ENCODE measurements at places on chromosomes 11 and 22. TPM values are rescaled to one million over a fixed set of nuclear protein-coding genes. Genes with fewer than 3 reads are reported as not detected.
A peak's percentile ranks its signal among the peaks of the same experiment; 100 is the strongest.

Gene GAS2
- total RNA-seq: 0.51 TPM

Gene CRYBB3
- total RNA-seq: not detected

Gene CTTN
- 315 TPM for total RNA-seq

Gene THAP12
- total RNA-seq: 39.0 TPM

Gene PRG2
- total RNA-seq: 2.2 TPM

Gene MYEOV
- 0.63 TPM for total RNA-seq

DNA sequence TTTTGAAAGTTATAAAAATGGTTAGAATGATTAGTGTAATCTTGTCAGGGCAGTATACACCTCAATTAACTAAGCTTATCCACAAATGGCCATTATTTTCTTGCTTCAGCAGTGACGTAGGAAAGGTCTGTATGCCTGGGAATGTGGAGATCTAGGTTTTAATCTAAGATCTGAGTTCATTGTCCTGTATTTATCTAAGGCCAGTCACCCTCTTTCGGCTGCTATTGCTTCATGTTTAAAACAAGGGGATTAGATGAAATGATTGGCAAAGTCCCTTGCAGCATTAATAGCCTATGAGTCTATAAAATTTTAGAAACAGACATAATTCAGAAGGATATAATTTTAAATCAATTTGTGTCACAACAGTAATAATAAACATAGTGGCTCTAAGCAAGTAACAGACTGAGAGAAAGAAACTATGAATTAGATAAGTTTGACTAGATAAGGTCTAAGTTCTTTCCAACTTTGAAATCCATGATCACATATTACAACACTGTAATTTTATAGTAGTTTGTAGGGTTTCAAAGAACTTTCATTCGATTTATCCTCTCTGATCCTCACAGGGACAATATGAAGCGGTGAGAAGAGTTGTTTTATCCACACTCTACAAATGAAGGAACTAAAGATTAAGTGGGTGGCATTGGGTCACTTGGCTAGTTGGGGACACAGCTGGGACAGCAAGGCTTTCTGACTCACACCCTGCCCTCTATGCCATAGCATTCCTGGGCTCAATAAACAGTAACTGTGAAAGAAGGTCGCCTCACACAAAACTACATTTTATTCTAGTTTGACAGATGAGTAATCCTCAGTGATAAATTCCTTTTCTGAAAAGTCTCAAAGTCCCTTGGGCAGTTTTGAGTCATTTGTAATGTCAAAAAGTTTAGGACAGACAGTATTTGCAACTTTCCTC, 60.6 kb upstream of the RDX start:
- peak; percentile 60 for DNase-seq

- no peak for DNase-seq
Measured at GRCh38 chr22:46900549-46900948, 138.1 kb downstream of the TBC1D22A start.

GRCh38 chr11:10374386-10374785, 69.5 kb downstream of the ADM start:
- DNase-seq: peak; percentile 77

- peak; percentile 35 for DNase-seq
Measured at GRCh38 chr11:15327786-15328231, 213.1 kb downstream of the INSC start.

DNA sequence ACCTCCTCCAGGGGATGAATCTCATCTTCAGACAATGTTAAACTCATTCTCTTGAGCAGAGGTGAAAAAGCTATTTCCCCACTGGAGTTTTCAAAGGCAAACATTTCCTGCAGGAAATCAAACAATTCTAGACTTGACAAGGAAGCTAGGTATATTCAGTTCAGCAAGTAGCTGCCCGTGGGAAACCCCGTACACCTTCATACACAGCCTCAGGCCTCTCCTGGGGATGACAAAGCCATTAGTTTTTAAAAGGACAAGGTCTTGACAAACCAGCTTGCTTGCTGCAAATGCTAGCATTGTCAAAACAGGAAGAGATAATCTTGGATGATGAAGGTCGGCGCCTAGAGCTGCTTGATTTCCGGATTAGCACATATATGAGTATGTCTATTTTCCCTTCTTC, 1630.8 kb upstream of the TENM4 start:
- DNase-seq: no peak

- DNase-seq: no peak
Measured at GRCh38 chr11:119309953-119310681, 6.8 kb downstream of the MCAM start.

- DNase-seq: no peak
Measured at GRCh38 chr11:36360826-36361415, 64.8 kb downstream of the PRR5L start.

- peak; percentile 14 for DNase-seq
Measured at GRCh38 chr11:88051396-88051795, 123.8 kb downstream of the RAB38 start.

DNA sequence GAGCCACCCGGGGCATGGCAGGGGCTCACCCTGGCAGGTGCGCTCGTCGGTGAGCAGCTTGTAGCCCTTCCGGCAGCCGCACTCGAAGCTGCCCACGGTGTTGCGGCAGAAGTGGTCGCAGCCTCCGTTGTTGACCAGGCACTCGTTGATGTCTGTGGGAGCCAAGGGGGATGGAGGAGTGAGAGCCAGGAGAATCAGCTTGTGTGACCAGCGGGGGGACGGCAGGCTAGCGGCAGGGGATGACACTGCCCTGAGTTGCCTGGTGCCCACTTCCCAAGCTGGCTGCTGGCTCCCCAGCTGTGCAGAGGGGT, 44.7 kb upstream of the TTLL12 start:
- DNase-seq: no peak

DNA sequence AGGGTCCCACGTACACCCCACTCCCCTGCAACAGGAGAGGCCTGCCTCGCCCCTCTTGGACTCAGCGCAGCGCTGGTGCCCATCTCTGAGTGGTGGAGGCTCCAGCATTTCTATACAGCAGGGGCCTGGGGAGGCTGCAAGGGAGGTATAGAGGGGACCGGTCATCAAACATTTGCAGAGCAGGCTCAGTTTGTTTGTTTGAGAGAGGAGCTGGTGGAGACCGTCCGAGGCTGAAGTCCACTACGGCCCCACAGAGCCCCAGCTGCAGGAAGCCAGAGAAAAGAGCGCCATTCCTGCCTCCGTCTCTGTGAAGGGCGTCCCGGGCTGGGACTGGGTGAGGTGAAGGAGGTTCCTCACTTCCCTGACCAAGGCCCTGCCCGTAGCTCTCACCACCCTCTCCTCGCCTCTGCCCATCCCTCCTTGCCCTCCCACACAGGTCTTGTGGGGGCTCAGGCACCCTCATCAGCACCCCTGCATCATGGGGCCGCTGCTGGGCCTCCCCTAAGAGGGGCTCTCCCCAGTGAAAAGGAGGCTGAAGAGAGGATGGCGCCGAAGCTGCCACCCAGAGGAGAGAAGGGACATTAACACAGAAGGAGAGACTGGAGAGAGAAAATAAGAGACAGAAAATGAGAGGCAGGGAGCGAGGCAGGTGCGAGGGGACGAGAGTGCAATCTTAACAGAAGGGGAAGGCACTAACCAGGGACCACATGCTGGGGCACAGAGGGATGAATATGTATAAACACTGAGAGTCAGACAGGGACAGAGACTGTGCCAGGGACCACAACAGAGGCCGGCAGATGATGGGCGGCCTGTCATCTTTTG, 24.5 kb downstream of the RPUSD4 start:
- peak; percentile 18 for DNase-seq

DNA sequence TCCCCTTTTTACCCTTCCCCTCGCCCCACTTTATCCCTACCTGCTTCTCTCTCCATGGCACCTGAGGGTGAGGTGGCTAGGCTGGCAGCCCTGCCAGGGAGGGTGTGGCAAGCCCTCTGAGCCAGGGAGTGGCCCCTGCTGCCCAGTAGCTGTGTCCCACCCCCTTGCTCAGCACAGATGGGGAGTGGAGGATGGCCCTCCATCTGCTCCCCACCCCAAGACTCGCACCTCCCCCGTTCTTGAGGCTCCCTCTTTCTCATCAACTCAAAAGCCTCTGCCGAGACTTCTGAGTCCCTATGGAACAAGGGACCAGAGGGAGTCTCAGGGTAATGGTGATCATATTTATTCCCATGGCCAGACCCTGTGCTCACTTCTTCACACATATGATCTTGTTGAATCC, 1.7 kb downstream of the TMEM151A start:
- no peak for DNase-seq

- DNase-seq: no peak
Measured at GRCh38 chr11:104390651-104391050, 226.7 kb upstream of the PDGFD start.

- DNase-seq: no peak
Measured at GRCh38 chr11:15707971-15708370, 593.2 kb downstream of the INSC start.

DNA sequence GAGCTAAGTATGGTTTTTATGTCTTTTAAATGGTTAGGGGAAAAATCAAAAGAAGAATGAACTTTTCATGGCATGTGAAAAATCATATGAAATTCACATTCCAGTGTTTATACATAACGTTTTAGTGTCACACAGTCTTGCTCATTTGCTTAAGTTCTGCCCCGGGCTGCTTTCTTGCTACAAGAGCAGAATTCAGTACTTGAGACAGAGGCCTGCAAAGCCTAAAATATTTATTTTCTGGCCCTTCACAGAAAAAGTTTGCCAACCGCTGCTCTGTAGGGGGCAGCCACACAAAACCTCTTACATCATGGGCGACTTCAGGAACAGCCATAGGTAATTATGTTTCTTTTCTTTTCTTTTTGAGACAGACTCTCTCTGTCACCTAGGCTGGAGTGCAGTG, 1.0 kb upstream of the ATG2A start:
- DNase-seq: peak; percentile 89

All from GM23248 (cell line).